Lower lobe of right lung (tissue), 2 donors: ENCODE measurements at places on chromosomes 11 and 22.

GRCh38 chr11:95516786-95517185 is 272.8 kb downstream of the FAM76B start:
- DNase-seq = no peak

- DNase-seq = peak; percentile 68
Observed at GRCh38 chr22:22342697-22343580, 98.4 kb downstream of the VPREB1 start.

DNA sequence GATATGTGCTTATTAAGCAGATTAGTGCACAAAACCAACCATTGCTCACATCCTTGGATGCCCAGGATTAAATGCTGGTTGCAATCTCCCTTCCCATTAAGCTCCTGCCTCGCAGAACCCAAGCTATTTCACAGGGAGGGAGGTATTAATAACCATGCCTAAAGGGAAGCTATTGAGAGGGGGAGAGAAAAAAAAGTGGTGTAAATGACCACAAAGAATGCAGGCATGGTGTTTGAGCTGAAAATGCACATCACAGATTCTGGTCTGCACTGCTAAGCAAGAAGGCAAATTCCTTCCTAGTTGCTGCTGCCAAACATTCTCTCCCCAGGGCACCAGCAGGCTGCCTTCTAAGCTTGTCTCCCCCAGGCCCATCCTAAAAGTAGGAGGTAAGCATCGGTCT is 92.0 kb upstream of the ISX start:
- no peak for DNase-seq

DNA sequence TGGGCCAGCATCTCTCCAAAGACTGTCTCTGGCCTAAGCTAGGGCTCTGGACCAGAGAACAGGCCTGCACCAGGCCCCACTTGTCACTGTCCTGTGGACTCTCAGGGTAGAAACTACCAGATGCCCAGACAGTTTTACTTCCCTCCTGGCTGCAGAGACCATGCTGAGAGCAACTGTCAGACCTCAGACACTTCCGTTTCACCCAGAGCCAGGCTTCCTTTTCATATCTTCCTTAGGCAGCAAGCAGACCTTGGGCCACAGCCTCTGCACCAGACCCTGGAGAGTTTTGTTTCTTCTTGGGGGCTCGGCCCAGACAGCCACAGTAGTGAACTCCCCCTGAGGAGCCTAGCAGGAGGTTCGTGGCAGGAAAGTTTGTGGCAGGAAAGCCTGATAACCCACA is 12.1 kb upstream of the FCHSD2 start:
- DNase-seq = no peak

GRCh38 chr11:110366291-110366690 is 63.5 kb upstream of the FDX1 start:
- peak; percentile 87 for DNase-seq

DNA sequence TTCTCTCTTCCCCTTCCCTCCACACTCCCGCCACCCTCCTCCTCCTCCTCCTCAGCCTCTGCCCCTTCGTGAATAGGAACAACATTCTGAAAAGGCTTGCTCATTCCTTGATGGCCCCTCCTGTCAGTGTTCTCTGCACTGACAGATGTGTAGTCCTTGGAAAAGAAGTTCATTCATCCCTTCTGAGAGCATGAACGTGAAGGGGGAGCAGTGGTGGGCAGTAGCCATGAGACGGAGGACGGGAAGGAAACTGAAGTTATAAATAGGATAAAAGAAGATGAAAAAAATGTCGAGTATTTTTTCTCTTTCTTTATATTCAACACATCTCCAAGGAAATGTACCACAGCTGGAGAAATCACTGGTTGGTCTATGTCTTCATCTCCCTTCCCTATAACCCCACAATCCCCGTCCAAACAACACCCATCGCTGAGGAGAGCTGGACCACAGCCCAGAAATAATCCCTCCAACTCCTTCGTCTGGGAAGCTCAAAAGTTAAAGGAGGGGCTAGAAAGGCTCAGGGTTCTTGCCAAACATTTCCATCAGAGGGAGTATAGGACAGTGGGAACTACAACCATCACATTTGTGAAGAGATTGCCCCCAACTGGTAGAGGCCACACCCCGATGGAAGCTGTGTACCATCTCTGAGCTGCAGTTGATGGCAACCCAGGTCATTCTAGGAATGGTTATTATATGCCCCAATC is 33.5 kb downstream of the ETS1 start:
- DNase-seq = no peak

DNA sequence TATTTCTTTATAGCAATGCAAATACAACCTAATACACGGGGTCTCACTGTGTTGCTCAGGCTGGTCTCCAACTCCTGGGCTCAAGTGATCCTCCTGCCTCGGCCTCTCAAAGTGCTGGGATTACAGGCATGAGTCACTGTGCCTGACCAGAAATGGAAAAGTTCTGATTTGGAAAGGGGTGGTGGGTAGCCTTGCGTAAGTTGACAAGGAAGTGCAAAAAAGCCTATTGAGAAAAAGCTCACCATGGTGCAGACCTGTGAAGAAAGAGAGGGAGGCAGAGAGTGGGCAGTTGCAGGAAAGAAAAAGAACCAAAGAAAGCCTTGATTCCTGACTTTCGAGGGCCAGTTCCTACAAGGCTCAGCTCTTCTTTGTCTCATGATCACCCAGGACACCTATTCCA is 27.1 kb downstream of the AGBL2 start:
- no peak for DNase-seq

DNA sequence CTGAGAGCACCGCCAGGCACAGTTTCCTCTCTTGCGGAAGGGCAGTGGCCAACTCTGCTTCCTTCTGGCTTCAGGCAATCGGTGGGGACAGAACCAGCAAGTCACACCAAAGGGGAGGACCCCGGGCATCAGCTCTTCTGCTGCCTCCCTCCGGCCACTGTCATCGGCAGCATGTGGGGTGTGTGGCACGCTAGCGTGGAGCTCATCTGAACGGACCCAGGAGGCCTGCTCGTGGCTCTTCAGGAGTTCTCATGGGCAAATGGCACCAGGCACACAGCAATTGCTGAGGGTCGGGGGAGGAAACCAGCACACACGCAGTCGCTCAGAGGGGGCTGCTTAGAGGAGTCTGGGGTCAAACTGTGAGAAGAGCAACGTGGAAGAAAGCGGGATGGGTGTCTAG is 26.9 kb downstream of the B3GAT1 start:
- no peak for DNase-seq

DNA sequence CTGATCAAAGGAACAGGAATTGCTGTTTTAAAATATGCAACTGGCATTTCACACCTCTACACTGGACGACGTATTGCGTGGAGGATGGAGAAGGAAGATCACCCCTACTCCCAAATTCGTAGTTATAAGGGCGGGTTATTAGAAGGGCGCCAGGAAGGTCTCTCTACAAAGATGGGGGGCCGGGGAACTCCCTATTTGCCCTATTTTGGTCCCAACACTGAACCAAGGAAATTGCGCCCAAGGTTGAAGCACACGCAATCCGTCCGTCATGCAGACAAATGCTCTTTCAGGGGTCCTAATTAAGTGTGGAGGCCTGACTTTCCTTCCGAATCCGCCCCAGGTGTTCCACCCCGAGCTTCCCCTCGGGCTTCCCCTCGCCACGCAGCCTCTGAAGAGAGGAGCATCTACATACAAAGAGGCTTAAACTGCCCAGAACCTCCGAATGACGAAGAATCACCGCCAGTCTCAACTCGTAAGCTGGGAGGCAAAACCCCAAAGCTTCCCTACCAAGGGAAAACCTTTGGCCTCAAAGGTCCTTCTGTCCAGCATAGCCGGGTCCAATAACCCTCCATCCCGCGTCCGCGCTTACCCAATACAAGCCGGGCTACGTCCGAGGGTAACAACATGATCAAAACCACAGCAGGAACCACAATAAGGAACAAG is 396 bp downstream of the NPAT start:
- DNase-seq = no peak

GRCh38 chr11:13907678-13908077 is 54.8 kb upstream of the SPON1 start:
- no peak for DNase-seq

GRCh38 chr11:70418130-70418529 is 19.8 kb downstream of the CTTN start:
- no peak for DNase-seq

DNA sequence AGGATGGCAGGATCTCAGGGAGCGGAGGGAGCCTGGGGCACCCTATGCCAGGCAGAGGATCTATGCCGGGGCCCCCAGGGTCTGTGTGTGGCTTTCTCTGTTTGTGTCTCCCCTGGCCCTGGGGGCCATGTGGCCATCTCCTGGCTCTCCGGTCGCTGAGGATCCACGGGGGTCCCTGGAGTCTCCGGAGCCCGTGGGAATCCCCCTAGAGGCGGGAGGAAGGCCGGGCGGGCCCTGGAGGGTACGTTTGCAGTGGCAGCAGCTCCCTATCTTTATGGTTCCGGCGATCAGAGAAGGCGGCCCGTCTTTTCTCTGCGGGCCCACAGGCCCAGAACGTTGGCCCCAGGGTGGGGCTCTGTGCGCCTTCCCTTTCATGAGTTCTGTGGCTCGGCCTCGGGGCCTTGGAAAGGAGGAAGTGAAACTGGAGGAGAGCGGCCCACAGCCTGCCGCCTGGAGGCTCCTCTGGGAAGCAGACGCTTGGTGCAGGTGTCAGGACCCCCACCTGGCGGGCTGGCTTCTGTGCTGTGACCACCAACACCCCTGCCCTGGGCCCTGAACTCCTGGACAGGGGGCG is 82.1 kb downstream of the KCNQ1 start:
- DNase-seq = peak; percentile 82
